Posterior vena cava (tissue), 2 donors: ENCODE measurements at places on chromosomes 2 and 18. TPM values are rescaled to one million over a fixed set of nuclear protein-coding genes. Genes with fewer than 3 reads are reported as not detected.
A peak's percentile ranks its signal among the peaks of the same experiment; 100 is the strongest.

KCTD1 gene
- total RNA-seq: 9.2 TPM

CRYGC gene
- total RNA-seq: not detected

KCNG2 gene
- 0.38 TPM for total RNA-seq

AMER3 gene
- total RNA-seq: not detected

CABYR gene
- total RNA-seq: 6.9 TPM

ATP5MC3 gene
- 139 TPM for total RNA-seq

SPR gene
- total RNA-seq: 14.3 TPM

CD226 gene
- total RNA-seq: 1.6 TPM

G6PC2 gene
- not detected for total RNA-seq

- no peak for DNase-seq
Observed at GRCh38 chr2:23751747-23752265, 175.1 kb downstream of the ATAD2B start.

DNA sequence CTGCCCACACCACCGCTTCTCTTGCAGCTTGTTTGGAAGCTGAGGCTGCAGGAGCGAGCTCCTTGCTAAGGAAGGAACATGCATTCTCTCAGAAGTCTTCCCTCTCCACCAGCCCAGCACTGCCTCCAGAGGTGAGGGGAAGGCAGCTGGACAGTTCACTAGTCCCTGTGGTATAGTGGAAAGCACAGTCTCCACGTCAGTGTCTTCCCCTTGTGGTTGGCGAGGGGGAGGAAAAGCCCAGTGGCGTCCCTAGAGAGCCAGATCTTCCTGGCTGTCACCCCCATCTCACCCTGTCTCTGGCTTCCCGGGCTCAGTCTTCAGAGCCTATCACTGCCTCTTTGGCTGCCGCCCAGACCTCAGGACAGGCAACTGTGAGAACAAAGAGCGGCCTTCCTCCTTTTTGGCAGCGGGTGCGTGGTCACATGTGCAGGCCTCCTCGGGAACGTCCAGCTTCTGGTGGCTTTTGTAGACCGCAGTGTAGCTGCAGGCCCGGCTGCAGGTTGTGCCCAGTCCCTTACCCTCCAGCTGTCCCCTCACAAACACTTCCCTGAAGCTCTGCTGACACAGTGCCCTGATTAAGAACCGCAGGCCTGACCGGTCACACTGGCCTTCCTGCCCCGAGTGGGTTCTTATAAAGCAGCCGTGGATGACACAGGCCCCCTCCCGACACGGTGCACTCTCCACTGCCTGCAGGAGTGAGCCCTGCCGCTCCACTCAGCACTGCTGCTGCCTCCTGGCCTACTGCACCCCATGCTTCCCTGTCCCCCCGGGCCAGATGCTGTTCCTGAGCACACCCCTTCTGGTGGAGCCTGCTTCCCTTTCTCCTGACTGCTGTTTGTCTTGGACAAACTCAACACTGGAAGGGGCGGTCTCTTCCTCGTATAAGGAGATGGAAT is 90.9 kb downstream of the RNF144A start:
- DNase-seq: peak; percentile 96

DNA sequence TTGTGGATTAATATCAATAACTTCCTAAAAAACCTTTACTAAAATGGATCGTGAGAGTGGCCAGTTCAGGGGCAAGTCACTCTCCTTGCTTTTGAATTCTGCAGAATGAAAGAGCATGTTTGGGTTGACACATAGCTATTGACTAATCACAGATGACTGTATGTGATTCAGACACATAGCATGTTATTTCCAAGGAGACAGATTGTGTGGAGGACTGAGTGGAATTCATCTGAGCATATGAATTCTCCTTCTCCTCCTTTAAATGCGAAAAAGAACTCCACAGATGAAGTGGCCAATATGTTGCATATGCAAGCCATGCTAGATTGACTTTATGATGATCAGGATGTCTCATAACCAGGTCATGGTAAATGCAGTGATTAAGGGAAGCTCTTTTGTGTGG is 249.4 kb upstream of the FAM98A start:
- no peak for DNase-seq

DNA sequence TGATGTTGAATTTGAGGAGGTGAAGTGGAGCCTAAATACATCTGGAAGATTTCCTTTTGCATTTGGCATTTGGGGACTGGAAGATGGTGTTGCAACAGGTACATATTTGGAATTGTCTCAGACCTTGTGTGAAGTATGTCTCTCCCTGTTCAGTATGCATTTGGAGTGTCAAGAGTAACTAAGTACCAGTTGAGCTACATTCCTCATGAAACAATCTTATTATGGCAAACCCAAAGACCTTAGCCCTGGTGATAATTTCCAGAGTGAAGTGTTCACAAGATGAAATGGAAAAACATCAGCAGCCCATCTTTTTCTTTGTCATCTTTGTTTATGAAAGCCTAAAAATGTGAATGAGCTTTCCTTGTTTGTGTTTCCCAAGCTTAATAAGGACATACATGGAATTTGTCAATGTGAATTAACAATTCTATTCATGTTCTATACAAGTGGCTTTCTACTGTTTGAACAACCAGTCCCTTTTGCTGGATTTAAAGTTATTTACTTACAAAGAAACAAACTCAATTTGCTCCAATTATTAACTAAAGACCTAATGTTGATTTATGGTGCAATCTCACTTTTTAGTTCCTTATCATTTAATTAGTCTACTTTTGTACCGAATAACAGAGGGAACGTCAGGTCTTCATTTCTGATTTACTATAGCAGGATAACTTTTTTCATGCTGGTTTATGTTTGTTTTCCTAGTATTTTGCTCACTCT is 42.1 kb upstream of the PPP1R1C start:
- DNase-seq: no peak

DNA sequence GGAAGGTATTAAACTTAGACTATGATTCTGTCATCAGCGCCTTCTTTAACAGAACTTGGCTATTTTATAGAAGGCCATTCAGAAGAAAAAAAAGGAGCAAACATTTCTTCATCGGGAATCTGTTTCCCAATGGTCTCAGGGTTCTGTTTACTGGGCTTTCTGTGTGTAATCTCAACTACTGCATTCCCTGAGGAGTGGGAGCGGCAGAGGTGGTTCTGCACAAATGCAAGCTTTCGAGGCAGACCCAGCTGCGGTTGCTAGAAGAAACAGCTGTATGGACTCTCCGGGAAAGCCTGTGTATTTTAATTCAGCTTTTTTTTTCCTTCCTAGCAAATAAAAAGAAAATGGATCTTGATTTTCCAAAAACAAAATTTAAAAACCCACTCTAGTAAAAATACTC is 250.7 kb downstream of the NAPG start:
- DNase-seq: no peak

DNA sequence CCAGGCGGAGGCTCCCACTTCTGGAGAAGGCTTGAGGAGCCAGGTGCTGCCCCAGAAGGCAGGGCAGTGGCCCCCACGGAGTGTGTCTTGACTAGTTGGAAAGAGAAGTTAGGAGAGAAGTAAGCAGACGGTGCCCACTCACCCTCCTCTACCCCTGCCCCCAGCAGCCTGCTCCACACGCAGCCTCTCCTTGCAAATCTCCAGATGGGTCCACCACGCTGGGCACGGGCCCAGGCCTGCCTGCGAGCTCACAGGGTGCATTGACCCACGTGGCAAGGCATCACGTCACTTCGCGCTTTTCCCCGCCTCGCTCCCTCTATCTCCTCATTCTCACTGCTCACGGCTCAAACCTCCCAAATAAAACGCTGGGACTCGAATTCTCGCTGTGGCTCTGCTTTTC is 71.8 kb upstream of the RAB12 start:
- no peak for DNase-seq

DNA sequence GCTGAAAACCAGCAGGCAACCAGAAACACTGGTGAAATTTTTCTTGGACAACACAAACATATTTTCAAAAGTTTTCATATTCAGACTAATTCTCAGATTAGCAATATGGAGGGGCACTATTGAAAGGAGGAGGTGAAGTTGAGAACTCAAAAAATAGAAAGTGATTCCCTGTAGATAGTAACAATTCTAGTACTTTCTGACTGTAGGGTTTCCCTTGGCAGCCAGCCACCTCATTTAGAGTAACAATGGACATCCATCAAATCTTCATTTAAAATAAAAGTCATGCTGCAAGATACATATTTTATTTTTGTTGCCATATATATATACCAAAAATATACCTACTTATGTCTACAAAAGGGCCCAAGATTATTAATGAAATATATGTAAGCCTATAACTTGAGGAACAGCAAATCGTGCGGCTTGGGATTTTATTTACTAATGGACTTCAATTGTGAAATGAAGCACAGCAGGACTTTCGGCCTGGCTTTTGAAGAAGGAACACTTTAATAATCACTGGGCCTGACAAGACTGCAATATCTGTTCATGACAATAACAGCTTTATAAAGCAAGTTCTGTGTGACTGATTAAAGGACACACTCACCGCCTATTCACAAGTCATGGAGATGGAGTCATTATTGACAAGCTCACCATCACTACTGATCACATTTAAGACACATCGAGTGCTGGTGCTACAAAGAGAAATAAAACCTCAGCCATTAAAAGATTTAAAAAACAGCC is 6.8 kb upstream of the NR4A2 start:
- DNase-seq: no peak

DNA sequence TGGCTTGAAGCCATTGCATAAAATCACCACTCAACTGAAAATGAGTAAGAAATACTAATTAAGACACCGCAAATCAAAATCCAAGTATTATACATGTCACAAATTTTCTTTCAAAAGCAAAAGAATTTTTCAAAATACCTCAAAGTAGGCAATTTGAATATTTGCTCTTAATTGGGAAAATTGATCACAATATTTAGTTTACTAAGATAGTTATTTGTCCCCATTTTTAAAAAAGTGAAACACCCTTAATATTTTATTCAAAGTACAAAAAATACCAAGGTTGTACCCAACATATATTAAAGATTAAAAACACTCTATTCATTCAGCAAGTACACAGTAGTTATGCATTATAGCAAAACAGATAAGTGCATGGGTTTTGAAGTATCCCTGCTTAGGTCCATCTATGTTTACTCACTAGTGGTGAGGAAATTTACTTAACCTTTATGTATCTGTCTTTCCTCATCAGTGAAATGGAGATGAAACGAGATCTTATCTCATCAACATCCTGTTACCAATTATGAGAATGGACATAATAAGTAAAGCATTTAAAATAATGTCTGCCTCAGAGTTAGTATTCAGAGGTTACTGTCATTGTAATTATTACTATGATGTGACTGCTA is 35.1 kb downstream of the VPS54 start:
- DNase-seq: no peak

GRCh38 chr2:194086129-194086528 is 1570.9 kb upstream of the SLC39A10 start:
- no peak for DNase-seq

GRCh38 chr2:215442401-215442787 is 6.5 kb upstream of the FN1 start:
- no peak for DNase-seq

GRCh38 chr2:199727306-199727705 is 123.7 kb downstream of the FTCDNL1 start:
- no peak for DNase-seq

- DNase-seq: no peak
Observed at GRCh38 chr2:96353606-96354101, 18.1 kb downstream of the NCAPH start.
